ENCODE measurements at places on chromosomes 4 and X. TPM values are rescaled to one million over a fixed set of nuclear protein-coding genes. Genes with fewer than 3 reads are reported as not detected.

- no peak for DNase-seq
Measured at GRCh38 chrX:115693476-115693875, 132.5 kb downstream of the PLS3 start.

- no peak for DNase-seq
Measured at GRCh38 chr4:3337811-3338210, 45.0 kb downstream of the RGS12 start.

DNA sequence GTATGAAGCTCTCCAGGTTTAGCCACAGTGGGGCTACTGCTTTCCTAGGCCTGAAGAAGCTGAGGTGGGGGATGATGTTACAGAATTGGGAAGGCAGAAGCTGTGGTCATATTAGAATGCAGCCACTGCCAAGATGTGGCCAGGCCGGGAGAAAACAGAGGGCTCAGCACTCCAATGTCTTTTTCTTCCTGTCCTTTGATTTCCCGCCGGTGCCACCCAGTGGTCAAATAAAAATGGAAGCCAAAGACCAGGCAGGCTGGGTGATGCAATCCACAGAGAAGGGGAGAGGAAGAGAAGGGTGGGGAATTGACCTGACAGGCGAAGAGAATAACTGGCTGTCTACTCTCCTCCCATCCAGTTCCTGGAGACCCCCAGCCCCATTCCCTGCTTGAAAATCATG is 94.9 kb upstream of the SHISA3 start:
- DNase-seq: peak; percentile 9

DNA sequence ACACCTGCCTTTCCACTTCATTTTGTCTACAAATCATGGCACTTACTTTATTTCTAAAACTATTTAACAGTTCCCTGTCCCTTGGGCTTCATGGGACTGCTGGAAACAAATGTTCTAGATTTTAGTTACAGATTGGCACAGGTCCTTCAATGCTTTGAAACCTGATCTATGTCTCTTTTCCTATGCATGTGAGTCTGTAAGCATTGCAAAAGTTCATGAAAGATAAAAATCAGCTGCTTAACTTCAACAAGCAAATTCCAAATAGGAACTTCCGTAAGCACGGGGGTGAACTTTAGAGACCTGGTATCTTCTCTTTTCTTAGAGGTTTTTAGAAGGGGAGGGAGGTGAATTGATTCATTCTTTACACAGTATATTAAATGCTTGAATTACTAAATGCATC is 9.5 kb downstream of the LGI2 start:
- DNase-seq: no peak

DNA sequence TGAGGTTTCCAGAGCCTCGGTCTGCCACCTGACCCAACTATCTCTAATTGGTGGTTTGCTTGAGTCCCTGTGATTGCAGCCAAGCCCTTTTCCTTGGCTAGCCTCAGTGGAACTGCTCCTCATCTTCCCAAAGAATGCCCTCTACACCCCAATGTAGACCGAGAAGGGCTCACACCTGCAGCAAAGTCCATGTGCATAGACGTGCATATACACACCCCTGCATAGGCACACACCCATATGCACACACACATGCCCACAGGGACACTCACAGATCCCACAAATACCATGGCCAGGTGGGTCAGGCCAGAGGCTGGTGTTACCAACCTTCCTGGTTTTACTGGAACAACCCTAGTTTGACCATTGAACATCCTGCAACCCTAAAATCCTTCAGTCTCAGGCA is 332 bp downstream of the AWAT2 start:
- DNase-seq: no peak

DNA sequence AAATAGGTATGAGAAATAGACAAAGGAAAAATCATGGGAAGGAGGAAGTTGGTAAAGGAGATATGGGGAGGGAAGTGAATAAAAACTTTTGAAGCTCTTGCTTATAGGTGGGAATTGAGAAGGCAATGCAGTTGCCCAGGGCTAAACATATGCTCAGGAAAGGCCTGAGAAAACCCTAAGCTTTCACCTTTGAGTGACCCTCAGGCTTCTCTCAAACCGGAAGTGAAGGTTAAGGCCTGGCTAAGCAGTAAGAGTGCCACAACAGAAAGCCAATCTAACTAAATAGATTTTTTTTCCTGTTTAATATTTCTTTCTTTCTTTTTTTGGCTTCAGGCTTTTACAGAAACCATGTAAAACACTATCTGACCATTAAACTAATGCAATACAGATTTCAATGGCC is 69.5 kb upstream of the GABRA3 start:
- no peak for DNase-seq

- no peak for DNase-seq
Measured at GRCh38 chr4:78031417-78031950, 25.6 kb upstream of the FRAS1 start.

GRCh38 chrX:23832721-23833120 is 49.7 kb downstream of the SAT1 start:
- no peak for DNase-seq

DNA sequence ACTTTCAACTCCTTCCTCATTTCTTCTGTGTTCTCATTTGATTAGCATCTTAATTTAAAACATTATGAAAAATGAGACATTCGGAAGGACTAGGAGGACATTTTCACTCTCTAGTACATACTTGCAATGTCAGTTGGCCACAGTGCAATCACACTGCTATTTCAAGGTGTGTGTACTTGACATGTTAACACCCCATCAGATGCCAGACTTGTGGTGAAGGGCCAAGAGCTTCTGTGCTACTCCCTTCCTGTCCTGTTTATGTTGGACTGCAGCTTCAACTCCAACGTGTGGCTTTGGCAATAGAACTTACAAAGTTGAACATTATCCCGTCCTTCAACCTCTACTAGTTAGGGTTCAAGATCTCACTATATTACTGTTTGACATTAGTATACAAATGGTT is 221.0 kb downstream of the PALLD start:
- peak; percentile 45 for DNase-seq

The NUP62CL gene
- polyA plus RNA-seq: not detected

The PNMA5 gene
- not detected for polyA plus RNA-seq

The TKTL2 gene
- not detected for polyA plus RNA-seq

The FAM120C gene
- 3.5 TPM for polyA plus RNA-seq

The PABPC1L2A gene
- not detected for polyA plus RNA-seq

The CT45A10 gene
- polyA plus RNA-seq: not detected
